Mucosa of descending colon (tissue), 3 donors: ENCODE measurements at places on chromosomes 1 and 21. TPM values are rescaled to one million over a fixed set of nuclear protein-coding genes. Genes with fewer than 3 reads are reported as not detected.

DNA sequence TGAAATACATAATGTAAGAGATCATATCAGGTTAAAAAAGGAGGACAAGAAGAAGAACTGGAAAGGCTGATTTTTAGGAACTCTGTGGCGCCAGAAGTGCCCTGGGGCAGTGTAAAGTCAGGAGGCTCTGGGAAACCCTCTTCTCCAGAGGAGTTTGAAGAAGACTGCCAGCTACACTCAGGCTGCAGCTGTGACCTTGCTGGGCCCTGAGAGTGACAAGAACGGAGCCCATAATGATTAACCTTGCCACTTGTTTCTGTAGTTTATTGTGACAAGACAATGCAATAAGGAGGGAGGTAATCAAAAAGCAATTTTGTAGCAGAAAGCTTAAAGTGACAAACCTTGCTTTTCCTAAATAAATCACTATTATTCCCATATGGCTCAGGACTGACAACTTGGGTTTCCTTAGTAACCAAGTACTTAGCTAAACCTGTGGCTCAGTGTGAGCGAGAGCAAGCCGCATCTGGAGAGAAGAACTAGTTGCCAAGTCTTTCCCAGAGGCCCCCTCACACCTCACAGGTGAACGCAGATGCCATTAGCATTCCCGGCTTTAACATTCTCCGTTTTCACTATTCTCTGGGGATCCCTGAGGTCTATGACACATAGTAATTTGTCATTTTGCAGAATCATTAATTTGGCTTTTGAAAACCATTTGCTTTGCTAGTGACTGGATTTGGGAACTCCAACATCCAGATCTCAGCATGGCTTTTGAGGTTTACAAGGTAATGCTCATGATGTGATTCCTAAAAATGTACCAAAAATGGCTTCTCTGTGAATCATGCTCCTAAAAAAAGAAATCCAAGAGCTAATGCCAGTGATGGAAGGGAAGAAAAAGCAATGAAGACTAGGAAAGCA lies 115.9 kb downstream of the OMA1 start:
- DNase-seq, result no peak

- DNase-seq, result no peak
Measured at GRCh38 chr1:90568436-90568835, 148.7 kb downstream of the BARHL2 start.

DNA sequence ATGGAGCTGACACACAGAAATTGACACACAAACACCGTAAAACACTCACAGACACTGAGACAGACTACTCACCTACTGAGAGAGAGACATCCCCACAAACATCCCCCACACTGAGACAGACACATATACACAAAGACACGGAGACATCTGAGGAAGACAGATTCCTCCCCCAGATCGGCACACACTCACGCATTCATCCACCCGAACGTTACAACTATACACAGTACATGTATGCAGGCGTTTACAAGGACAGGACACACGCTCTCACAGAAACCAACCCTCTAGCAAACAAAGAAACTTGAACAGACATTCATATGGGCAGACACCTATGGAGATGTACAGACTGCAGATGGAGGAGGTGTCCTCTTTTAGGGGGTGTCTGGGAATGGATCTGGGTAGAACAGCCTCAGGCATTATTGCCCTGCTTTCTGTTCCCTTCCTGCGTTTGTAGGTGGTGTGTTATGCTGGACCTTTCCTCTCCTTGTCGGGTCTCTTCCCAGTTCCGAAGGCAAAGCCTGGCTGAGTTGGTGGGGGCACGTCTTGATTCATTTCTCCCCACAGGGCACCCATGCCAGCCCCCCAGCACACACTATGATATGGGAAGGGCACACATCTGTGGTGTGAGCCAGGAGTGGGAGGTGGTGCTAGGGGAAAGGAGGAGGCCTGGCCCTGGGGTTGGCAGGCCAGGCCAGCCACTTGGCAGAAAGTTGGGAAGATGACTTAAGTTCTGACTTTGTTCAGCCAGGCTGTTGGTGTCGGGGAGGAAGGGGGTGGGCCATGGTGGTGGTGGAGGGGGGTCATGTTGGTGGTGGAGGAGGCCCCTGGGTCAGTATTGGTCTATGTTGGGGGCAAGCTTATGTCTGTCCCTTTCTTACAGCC lies 1.5 kb downstream of the KIRREL1 start:
- no peak for DNase-seq

The CLCN6 gene
- 24.3 TPM for total RNA-seq

- no peak for DNase-seq
Measured at GRCh38 chr1:154719586-154720327, 111.8 kb upstream of the ADAR start.

- no peak for DNase-seq
Measured at GRCh38 chr1:212121779-212122178, 86.2 kb downstream of the DTL start.

The NCAM2 gene
- 14.1 TPM for total RNA-seq

DNA sequence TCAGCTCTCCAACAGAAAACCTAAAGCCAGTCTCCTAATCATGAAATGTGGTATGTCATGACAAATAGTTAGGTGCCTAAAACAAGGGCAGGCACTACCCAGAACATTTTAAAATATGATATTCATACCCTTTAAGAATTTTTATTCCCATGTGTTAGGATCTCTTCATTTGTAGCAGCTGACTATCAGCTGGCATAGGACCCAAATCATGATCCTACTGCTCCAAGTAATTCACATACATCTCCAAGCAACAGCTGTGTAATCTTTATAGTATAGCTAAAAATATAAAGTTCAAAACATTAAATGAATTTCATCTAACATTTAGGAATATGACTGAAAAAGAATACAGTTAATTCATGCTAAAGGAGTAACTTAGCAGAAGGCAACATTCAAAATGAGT lies 57.5 kb downstream of the ENAH start:
- no peak for DNase-seq

GRCh38 chr1:38733761-38734160 lies 125.8 kb downstream of the RRAGC start:
- DNase-seq, result no peak
